Omental fat pad (tissue), 4 donors: ENCODE measurements at places on chromosomes 16 and 17.

- no peak for DNase-seq
These were observed 16.3 kb downstream of the RANBP10 start for GRCh38 chr16:67790071-67790470.

- DNase-seq = no peak
These were observed 17.6 kb downstream of the ABCC1 start for GRCh38 chr16:15966836-15967546.

DNA sequence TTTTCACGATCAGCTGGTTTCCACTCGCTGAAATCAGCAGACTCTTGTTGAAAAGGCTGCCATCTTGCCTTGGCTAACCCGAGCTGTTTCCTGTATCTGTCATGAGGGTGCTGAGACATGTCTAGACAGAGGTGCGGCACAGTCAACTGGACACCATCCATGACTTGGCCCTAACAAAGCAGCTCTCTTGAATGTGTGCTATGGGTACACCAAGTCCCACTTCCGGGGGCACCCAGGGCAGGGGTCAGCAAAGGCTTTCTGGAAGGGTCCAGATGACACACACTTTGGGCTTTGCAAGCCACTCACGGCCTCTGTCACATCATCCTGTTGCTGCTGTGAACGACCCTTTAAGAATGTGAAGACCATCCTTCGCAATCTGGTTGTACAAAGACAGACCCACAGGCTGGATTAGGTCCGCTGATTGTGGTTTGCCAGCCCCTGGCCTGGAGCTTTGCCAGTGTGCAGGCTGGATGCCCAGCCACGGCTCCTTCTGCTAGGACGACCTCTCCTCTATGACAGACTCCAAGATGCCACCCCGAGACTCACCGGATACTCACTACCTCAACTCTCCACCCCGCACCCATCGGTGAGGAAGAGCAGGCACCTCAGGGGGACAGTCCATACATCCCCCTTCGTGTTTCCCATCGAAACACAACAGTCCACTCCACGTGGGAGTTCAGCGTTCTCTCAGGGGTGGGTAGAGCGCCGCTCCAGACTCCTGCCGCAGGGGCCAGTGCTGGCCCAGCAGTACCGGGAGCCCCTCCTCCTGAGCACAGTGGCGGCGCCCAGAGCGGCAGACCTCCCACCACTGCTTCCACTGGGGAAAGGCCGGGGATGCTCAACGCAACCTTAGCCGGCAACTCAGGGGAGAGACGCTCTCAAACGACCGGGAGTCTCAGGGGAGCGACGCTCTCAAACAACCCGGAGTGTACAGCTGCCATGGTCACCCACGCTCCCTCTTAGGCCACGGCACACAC, 123.5 kb downstream of the ANKRD11 start:
- no peak for DNase-seq

GRCh38 chr16:68360956-68361355, 50.1 kb downstream of the PRMT7 start:
- DNase-seq = no peak

DNA sequence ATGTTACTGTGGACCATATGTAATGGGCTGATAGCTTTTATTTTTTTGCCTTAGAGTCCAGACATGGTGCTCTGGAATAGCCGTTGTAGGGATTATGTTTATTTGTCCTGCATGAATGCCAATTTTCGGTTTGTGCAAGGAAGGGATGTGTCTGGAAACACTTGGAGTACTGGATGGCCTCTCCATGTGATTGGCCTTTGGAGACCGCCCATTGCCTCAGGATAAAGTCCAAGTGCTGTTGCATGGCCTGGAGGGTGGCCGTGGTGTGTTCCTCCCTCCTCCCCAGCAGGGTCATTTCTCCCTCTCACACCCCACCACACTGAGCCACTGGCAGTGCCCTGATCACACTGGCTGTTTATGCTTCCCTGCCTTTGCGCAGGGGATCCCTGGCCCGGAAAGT, 93.9 kb downstream of the MSI2 start:
- no peak for DNase-seq

- DNase-seq = no peak
These were observed 2.7 kb upstream of the LASP1NB start for GRCh38 chr17:38922538-38923297.

DNA sequence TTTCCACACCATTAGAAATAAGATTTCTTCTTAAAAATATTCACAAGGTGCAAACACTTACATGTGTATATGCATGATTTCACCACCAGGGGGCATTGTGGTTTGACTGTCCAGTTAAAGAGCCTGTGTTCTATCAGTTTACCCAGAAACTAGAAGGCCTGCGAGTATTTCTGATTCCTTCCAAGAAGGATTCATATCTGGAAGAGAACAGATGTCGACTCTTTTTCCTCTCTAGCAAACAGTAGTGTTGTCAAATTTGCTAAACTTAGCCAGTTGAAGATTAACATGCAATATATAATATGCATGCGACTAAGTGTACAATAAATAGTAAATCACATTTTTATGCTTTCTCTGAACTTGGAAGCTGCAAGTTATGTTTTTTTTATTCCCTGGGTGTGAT, 404.1 kb downstream of the WWOX start:
- no peak for DNase-seq

GRCh38 chr17:48704361-48705248, 17.7 kb downstream of the PRAC1 start:
- DNase-seq = no peak

GRCh38 chr16:74291577-74292208, 4.9 kb upstream of the PSMD7 start:
- no peak for DNase-seq

GRCh38 chr16:54620197-54620596, 310.5 kb upstream of the IRX5 start:
- no peak for DNase-seq

DNA sequence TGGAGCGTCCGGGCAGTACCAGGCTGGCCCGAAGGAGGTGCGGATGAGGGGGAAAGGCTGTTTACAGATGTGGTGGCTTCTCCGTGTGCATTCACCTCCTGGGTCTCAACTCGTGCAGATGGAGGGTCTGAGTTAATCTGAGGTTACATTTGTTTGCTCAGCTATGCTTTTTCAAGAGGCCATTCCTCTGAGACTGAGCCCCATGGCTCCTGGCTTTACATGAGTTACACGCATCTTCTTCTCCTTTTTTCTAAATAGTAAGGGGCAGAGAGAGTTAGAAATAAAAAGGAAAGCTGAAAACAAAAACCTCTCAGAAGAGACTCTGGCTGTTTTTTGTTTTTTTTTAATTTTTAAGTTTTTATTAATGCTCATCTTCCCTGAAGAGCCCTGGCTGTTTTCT, 29.0 kb downstream of the IRF8 start:
- DNase-seq = no peak

GRCh38 chr17:64386412-64387144, 4.1 kb downstream of the PECAM1 start:
- DNase-seq = no peak

- no peak for DNase-seq
These were observed 23.8 kb downstream of the LDHD start for GRCh38 chr16:75092777-75093176.

DNA sequence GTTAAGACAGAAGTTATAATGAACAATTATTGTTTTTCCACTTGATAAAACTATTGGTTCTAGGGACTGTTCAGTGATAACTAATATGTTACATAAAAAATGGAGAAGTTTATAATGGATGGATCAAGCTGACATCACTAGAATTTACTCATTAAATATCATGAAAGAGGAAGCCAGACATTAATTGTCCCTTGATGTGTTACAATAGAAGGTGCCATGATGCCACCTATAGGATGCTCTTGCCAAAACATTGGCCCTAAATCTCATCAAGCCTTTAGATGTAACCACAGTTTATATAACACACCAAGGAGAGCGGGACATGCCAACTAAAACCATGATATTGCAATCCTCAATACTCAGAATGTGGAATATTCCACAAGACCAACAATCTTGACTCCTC, 147.9 kb upstream of the MON1B start:
- no peak for DNase-seq

DNA sequence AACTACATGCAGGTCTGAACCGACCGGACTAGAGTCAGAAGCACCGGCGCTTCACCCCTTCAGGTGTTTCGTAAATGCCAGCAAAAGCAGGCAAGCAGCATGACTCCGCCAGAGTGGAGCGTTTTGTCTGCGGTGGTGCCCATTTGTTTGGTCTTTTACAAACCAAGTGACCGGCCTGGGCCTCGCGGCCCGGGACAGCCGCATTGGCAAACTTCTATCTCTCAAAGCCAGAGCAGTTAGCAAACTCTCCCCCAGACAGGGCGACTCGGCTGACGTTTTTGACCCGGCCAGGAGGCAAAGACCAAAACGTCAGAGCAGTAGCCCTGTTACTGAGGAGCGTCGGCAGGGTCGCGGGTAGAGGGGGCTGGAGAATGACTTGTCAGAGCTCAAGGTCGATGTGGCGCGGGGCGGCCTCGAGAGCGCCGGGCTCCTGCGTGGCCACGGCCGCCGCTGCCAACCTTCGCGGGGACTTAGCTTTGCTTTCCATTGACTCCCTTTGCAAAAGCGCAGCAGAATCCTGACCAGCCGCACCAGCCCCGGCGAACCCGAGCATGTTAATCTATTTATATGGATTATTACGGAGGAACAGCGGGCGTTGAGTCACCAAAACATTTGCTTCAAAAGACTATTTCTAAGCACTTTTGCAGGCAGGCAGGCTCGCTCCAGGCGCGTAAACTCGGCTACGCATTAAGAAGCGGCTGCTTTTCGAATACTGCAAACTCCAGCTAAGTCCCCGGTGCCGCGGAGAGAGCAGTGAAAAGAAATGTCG, 763 bp upstream of the SOX9 start:
- no peak for DNase-seq

DNA sequence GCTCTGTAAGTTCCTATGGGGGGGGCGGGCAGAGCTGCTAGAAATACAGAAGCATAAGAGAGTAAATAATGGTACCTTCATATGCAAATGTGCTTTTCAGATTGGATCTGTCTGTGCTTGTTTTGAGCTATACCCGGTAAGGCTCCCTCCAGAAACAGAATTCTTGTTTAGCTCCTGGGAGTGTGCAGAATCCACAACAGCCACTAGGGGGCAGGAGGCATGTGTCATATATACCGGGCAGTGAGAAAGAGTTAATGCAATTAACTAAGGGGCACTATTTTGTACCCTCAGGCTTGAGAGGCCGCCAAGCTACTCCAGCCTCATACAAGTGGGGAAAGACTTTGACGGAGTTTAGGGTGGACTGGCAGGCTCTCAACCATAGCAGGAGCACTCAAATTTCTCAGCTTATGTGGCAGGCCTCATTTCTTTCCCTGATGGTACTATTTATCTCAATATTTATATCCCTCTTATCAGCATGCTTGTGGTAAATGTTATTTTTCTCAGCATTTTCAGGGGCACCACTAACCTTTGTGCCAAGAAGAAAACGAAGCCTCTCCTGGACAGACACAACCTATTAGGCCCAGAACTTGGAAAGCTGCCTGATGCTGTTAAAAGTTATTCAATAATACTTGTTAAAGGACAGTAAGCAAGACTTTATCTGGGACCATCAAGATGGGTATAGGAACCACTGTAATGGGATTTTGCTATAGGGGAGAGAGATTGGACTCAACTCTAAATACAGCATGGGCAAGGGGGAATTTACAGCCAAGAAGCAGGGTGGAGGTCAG, 10.7 kb upstream of the CENPV start:
- peak; percentile 84 for DNase-seq

DNA sequence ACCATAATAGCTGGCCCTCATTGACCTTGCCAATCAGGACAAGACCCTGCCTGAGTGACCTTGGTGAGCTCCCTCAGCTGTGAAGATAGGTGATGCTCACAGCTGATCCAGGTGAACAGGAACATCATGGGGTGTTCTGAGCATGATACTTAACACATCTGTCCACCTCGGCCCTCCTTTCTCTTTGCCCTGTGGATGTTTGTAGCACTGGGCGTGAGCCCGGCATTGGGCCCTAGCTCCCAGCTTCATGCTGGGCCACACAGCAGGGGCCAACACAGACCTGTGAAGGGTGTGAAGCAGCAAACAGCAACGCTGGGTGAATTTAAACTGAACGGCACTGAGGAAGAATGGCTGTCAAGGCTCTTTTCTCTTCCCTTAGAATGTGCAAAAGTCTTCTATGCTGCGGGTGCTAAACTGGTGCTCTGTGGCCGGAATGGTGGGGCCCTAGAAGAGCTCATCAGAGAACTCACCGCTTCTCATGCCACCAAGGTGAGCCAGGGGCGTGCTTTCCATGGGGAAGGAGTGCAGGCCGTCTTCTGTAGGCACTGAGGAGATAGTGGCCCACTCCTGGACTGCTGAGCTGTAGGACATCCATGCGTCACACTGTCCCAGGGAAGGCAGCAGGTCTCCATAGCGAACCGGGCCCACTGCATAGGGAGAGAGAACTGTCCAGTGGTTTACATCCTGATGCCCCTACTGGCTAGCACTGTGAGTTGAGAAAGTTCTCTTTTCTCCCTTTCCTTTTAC, 35.9 kb downstream of the TMEM11 start:
- DNase-seq = no peak

GRCh38 chr17:73769479-73769878, 125.2 kb upstream of the SDK2 start:
- DNase-seq = no peak

DNA sequence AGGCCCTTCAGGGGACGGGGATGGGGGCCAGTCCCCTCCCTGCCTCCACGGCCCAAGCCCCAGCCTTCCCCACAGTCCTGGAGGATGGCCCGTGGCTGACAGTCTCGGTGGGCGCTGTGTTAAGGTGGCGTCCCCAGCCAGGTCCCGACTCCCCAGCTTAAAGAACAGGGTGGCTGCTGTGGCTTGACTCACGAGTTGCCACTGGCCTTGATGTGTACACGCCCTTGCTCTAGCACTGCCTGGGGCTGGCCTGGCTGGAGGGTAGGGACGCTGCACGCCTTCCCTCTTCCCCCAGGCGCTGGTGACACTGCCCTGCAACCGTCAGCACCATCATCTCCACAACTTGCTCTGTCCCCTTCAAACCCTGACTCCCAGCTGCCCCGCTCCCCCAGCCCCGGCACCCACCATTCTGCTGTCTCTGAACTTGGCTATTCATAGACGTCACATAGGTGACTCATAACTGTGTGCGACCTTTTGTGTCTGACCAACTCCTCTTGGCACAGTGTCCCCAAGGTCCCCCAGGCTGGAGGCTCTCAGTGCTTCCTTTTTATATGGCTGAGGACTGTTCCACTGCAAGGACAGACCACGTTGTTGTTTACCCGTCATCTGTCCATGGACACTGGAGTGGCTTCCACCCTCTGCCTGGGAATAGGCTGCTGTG, 6.3 kb downstream of the GNPTG start:
- no peak for DNase-seq

- DNase-seq = no peak
These were observed 7.7 kb downstream of the FBXL20 start for GRCh38 chr17:39393736-39394135.

GRCh38 chr17:58387834-58388233, 29.5 kb downstream of the RNF43 start:
- no peak for DNase-seq

GRCh38 chr17:67680445-67681224, 37.1 kb upstream of the NOL11 start:
- no peak for DNase-seq
